ENCODE measurements at places on chromosomes 4 and X.

GRCh38 chrX:40146262-40147125 lies 48.7 kb upstream of the BCOR start:
- no peak for DNase-seq

DNA sequence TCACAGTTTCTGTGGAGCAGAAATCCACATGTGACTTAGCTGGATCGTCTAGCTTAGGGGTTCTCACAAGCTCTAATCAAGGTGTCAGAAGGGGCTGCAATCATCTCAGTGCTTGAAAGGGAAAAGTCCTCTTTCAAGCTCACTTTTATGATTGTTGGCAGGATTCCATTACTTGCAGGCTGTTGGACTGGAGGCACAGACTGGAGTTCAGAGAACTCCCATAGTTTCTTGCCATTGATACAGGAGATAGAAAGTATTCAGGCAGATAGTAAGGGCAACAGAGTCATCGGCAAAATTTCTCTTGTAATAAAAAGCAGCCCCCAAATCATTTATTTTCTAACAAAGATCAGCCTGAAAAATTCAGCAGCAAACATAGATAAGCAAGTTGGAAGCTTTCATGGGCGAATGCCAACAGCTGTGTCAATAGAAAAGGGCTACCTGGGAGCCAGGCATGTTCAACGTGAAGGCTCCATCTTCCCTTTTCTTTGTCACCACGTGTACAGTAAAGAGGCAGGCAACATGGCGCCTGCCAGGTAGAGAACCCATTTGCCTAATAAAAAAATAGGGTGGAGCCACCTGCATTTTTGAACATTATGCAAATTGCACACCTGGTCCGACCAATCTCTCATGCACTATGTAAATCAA lies 64.4 kb downstream of the CXCL13 start:
- DNase-seq = no peak

DNA sequence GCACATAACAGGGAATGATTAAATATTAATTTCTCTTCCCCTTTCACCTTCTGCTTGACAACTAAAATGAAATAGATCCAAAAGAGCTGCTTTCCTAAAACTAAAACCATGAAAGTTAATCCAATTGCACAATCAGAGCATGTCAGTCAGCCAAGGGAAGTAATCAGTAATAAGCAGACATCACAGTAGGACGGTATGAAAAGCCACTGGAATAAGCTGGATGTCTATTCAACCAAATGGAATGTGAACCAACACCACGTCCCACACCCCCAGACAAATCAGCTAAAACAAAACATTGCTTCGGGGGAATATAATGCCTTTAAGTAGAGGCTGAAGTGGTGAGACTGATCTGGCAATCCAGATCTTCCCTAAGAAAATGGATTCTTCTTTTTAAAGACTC lies 859.4 kb upstream of the FTHL17 start:
- DNase-seq = no peak

DNA sequence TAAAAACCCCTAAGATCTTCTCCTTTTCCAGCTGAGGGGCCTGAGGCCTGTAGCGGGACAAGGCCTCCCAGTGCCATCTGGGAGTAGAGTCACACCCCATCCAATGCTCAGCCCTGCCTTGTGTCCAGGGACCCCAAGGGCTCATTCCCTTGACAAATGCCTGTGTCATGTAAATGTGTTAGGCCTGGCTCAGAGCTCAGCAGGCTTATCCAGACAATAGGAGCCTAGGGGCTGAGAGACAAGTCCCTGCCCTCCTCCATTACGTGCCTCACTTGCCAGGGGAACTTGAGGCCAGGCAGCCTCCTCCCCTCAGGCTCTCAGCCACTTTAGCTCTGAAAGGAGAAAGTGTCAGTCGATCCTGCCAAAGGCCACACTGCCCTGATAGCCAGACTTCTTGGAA lies 166.8 kb upstream of the MAMLD1 start:
- no peak for DNase-seq

DNA sequence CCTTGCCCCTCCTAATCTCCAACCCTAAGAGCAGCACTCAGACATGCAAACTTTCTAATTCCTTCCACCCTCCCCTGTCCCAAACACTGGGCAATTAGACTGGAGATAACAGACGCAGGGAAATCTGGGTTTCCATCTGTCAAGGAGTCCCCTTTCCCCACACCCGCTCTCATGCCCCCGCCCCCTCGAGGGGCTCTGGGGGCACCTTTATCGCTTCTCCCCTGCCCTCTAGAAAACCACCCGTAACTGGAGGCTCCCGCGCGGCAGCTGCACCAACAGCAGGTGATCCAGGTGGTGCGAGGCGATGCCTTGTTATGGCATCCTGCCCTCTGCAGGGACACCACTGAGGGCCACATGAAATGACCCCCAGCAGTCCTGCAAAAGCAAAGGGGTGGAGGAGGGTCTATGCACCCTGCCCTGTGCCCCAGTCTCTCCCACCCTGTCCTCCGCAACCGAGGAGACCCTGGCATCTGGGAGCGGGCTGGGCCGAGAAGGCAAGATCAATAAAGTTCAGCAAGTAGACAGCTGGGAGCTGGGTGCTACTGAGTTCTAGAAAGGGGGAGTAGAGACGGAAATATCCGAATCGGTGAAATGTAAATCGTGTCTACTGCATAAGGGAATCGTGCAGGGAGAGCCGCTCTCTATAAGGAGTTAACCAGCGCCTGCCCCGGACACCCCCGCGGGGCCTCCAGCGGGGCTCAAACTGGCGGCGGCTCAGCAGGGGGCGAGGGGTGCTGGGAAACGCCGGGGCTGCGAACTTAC lies 1.6 kb downstream of the KCTD8 start:
- DNase-seq = no peak

GRCh38 chrX:28848707-28849106 lies 261.5 kb downstream of the IL1RAPL1 start:
- no peak for DNase-seq

GRCh38 chr4:140099983-140100382 lies 54.0 kb downstream of the MAML3 start:
- DNase-seq = no peak

GRCh38 chr4:101201421-101201820 lies 145.9 kb downstream of the PPP3CA start:
- no peak for DNase-seq

GRCh38 chr4:104938624-104939023 lies 208.1 kb upstream of the TET2 start:
- no peak for DNase-seq

GRCh38 chrX:20128670-20129069 lies 12.0 kb upstream of the MAP7D2 start:
- DNase-seq = no peak

- peak; percentile 32 for DNase-seq
Observed at GRCh38 chr4:985123-985830, 1.6 kb upstream of the IDUA start.

GRCh38 chr4:39521253-39521919 lies 5.9 kb downstream of the UGDH start:
- DNase-seq = no peak

DNA sequence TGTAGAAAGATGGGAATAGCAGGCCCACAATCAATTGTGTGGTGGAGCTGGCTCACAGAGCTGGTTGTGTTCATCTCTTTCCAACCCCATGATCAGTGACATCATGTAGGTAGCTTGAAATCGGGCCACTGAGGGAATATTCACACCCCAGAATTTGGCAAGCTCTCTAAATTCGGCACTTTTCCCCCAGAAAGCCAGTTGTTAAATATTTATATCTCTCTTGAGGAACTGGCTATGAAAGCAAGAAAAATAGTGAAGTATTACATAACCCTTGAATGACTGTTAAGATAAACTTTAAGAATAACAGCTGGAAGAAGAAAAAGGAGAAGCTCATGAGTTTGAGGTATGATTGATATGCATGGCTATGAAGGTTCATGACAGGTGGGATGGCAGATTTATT lies 38.9 kb downstream of the GPRIN3 start:
- DNase-seq = no peak

GRCh38 chr4:83340692-83341343 lies 6.2 kb upstream of the HPSE start:
- no peak for DNase-seq

GRCh38 chrX:10117864-10118377 lies 38.9 kb upstream of the CLCN4 start:
- no peak for DNase-seq

DNA sequence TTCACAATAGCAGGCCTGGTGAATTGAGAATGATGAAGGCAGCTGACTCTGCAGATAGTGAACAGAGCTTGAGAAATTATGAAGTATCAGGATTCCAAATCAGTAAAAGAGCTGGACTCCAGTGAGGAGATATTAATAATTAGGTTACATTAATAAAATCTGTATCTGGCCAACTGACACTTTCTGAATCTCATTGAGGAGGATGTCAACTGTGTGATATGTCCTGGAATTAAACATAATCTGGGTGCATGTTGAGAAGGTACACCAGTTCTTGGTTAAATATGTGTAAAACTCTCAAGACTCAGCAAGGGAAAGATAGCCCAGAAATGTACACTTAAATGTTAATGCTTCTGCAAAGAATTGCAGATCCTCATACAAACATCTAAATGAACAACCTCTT lies 177.8 kb upstream of the SFRP2 start:
- DNase-seq = no peak

- DNase-seq = no peak
Observed at GRCh38 chr4:40582413-40582812, 47.3 kb downstream of the RBM47 start.

DNA sequence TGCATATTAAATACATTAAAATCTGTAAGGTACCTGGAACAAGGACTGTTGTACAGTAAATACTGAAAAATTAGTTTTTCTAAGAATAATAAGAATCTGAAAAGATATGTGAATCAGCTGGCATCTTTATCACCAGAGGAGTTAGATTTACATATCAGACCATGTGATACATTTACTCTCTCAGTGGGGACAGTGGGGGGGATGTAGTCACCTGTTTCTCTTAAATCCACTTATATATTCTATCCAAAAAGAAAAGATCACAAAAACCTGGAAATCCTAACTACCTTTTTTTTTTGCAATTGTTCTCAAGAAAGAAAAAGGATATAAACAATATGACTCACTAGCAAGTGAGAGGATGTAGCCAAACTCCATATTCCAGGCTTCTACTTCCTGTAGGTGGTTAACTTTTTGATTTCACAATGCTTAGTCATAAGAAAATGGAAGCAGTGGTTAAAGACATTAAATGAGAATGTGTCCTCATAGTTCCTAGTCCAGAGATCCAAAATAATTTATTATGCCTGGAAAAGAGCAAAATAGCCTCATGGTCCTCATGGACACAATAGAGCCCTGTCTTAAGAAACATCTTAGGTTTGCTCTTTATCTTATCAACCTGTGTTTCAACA lies 22.5 kb upstream of the MYOZ2 start:
- no peak for DNase-seq

DNA sequence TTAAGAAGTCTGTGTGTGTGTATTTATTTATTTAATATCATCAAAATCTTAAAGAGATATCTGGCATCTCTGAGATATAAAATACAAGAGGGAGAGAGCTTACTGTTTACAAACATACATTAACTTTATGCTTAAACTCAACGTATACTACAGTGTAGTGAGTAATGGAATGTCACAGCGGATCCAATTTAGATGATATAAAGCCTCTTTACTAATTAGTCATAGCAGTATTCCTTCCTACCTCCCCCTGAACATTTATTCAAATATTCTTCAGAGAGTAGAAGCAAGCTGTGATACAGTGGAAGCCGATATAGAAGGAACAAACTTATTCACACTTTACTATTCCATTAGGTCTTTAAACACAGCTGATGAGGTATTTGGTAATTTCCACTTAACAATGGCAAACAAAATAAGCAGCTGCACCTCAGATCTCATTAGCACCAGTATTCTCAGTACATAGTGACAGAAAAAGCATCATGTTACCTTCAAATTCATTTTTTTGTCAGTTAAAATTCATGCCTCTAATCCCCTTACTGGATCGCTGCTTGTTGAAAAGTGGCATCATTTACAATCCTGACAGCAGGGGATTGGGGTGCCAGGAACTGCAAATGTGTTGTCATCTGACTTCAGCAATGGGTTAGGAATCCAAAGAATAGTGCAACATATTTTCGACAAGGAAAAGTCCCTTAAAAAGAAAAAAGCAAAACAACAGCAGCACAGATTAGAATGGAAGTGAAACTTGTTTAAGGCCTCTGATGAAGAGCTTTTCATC lies 658.7 kb upstream of the EPHA5 start:
- DNase-seq = no peak

GRCh38 chr4:87251106-87251505 lies 30.7 kb upstream of the KLHL8 start:
- no peak for DNase-seq

GRCh38 chrX:150254909-150255308 lies 108.2 kb upstream of the MAMLD1 start:
- DNase-seq = no peak

- no peak for DNase-seq
Observed at GRCh38 chr4:152962150-152962549, 26.0 kb downstream of the FHDC1 start.

GRCh38 chr4:148006001-148006400 lies 274.1 kb downstream of the ARHGAP10 start:
- DNase-seq = no peak

- DNase-seq = no peak
Observed at GRCh38 chr4:177322266-177322665, 12.6 kb downstream of the NEIL3 start.

- DNase-seq = no peak
Observed at GRCh38 chr4:186172546-186172945, 18.8 kb upstream of the CYP4V2 start.

DNA sequence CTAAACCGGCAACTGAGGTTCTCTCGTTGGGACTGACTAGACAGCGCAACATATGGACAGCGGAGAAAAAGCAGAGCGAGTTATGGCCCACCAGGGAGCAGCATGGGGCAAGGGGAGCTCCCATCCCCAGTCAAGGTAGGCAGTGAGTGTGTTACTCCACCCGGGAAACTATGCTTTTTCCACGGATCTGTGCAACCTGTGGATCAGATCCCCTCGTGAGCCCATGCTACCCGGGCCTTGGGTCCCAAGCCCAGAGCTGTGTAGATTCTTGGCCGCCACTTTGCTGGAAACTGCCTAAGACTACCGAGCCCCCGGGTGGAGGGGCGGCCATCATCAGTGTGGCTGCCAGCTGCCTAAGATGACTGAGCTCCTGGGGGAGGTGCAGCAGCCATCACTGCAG lies 140.9 kb downstream of the PAPSS1 start:
- DNase-seq = no peak

- DNase-seq = no peak
Observed at GRCh38 chrX:28491941-28492340, 95.3 kb upstream of the IL1RAPL1 start.

DNA sequence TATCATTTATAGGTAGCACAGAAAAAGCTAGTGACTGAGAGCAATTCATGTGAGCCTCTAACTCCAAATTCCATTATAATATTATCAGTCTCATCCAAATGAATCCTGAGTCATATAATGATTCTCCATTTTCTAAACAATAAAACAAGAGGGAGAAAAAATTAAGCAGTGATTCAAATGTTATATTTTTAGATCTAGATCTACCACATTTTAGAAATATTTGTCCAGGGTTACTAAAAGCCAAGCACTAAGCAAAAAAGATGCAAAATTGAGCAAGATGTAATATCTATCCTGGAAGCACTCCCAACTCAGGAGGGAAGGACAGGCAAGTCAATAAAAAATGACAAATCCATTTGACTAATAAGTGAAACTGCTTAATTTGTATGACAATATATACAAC lies 172.8 kb downstream of the FBXW7 start:
- no peak for DNase-seq

- DNase-seq = no peak
Observed at GRCh38 chr4:5976431-5976830, 41.8 kb downstream of the C4orf50 start.

GRCh38 chr4:147789596-147789995 lies 57.7 kb downstream of the ARHGAP10 start:
- no peak for DNase-seq

GRCh38 chrX:139086246-139086645 lies 374.7 kb upstream of the FGF13 start:
- DNase-seq = no peak

Measured in stimulated activated CD4-positive, alpha-beta T cell treated with anti-CD3 and anti-CD28 coated beads, Interleukin-1b, Interleukin-23, amount 100 ng/mL, for 1 hour (primary cell).